HuH-7 (cell line): ENCODE measurements at places on chromosomes 2 and 18.
A peak's percentile ranks its signal among the peaks of the same experiment; 100 is the strongest.

- DNase-seq: no peak
Measured at GRCh38 chr2:6510532-6510931, 355.2 kb downstream of the CMPK2 start.

DNA sequence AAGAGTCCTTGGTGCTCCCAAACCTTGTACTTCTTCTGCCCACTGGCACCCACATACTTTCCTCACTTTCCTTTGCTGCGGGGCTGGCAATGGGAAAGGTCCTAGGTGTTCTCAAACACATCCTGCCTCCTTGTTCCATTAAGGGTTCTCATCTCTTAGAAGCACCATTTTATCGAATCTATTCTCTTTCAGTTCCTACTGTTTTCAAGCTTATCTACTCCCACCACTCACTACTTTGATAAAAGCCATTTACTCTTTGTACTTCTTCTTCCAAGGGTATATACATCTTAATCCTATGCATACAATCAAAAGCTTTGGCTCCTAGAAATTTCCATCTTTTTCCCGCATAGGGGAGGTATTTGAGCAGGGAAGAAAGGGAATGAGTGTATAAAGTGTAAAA lies 77.1 kb upstream of the LRRTM1 start:
- no peak for DNase-seq

- no peak for DNase-seq
Measured at GRCh38 chr18:63160172-63160995, 159.2 kb downstream of the BCL2 start.

DNA sequence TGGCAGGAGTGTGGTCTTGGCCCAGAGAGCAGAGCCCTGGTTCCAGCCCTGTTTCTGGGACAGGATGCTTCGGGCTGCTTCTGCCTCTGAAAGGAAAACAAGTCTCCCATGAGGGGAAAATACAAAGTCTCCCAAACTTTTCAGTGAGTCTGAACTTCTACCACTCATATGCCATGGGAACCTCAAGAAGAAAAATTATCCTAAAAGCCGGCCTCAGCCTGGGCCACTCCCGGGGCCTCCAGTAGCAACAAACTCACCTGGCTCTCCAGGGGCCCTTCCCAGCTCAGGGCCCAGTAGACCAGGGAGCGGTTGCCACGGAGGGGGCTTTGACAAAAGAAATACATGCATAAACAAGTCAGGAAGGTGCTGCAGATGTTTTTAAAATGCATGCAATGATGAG lies 289.2 kb upstream of the HDAC4 start:
- DNase-seq: no peak

DNA sequence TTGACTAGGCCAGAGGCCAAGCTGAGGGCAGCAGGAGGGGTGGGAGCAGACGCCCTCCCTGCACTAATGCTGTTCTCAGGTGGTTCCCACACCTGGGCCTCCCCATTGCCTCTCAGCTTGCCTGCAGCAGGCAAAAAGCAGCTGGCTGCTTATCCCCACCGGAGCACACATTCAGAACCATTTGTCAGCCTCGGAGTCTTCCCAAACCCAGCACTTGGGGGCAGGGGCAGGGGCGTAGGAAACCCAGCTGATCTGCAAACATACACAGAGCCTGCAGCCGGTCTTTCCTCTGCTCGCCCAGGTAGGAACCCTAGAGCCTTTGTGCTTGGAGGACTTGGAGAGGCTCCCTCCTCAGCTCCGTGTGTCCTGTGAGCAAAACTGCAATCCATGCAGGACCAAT lies 249.8 kb downstream of the CYP26B1 start:
- no peak for DNase-seq

DNA sequence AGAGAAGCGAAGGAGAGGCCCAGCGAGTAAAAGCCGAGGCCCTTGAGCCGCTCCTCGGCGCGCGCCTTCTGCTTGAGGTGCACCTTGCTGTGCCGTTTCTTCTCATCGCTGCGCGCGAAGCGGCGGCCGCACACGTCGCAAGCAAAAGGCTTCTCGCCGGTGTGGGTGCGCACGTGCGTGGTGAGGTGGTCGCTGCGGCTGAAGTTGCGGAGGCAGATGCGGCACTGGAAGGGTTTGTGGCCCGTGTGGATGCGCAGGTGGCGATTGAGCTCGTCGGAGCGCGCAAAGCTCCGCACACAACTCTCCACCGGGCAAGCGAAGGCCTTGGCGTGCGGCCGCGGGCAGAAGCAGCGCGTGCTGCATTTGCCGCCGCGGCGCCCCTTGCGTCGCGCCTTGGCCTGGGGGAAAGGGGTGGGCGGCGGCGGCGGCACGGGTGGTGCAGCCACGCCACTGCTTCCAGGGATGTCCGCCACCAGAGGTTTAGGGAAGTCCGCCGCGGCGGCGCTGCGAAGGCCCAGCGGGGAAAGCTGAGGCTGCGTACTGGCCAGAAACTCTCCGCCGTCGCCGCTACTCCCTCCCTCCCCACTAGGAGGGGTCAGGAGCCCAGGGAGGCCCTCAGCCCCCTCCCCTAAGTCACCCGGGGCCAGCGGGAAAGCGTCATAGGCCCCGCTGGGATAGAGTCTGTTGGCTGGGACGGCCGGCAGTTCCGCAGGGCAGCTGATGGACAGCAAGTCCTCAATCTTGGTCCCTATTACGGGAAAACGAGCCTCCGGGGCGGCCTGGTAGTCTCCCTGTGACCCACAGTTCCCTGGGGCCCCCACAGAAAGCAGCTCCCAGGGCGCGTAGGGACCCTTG lies 1.7 kb downstream of the EGR4 start:
- peak; percentile 60 for DNase-seq

GRCh38 chr18:60656553-60656952 lies 284.0 kb upstream of the MC4R start:
- DNase-seq: no peak

- no peak for DNase-seq
Measured at GRCh38 chr18:8744038-8744437, 38.7 kb downstream of the MTCL1 start.

- peak; percentile 4 for DNase-seq
Measured at GRCh38 chr18:42068030-42068429, 113.0 kb downstream of the PIK3C3 start.

DNA sequence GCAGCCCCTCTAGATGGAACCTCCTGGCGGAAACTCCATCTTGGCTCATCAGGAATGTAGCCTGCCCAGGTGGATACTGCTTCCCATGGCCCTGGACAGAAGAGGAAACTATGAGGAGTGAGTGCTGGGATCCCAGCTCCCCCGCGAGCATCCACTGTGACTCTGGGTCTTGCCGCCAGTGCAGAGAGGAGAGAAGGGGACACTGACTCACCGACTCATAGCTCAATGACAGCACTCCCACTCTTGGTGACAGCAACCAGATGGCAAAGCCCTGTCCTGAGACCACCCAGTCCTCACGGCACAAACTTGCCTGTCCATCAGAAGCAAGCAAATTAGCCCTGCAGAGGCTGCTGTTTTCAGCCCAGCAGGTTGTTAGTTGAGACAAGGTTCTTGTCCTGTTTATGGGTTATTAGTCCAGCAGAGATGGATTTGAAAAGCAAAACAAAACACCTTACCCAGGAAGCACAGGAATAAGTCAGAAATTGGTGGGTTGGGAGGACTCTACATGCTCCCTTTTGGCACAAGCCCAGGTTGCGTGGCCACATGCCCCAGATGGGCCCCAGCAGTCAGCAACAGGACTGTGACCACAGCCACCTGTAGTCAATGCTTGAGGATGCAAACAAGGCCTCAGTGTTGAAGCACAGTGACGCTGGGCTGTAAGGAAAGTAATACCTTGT lies 111.5 kb upstream of the GLI2 start:
- DNase-seq: no peak

DNA sequence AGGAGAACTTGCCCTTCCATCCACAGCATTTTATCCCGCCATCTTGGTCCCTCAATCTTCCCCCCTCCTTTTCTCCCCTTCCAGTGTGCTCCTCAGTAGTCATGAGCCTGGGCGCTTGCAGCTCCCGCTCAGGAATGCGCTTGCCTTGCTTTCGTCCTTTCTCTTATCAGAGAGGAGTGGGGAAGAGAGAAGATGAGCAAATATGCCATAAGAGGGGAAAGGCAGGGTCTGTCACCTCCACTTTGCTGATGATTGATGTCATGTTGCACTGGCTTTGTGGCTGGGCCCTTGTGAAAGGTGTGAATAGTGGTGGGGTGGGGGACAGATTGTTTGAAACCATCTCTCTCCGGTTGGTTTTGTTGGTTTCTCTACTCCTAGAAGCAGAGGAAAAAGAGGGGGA lies 569.3 kb downstream of the TNS1 start:
- DNase-seq: no peak

DNA sequence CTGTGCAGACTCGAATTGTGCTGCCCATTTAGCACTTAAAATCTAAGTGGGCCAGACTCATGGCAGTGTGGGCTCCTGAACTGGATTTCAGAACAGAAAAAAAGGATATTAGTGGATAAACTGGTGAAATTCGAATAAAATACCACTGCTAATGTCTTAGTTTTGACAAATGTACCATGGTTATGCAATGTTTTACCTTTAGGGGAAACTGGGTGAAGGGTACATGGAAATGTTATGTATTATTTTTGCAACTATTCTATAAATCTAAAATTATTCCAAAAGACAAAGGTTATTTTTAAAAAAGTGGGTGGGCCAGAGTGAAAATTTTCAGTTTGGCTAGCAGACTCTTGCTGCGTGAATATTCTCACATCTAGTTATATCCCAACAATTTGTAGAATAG lies 260.6 kb upstream of the CCDC68 start:
- DNase-seq: no peak
